ENCODE measurements at places on chromosomes 6 and 20.
A peak's percentile ranks its signal among the peaks of the same experiment; 100 is the strongest.

DNA sequence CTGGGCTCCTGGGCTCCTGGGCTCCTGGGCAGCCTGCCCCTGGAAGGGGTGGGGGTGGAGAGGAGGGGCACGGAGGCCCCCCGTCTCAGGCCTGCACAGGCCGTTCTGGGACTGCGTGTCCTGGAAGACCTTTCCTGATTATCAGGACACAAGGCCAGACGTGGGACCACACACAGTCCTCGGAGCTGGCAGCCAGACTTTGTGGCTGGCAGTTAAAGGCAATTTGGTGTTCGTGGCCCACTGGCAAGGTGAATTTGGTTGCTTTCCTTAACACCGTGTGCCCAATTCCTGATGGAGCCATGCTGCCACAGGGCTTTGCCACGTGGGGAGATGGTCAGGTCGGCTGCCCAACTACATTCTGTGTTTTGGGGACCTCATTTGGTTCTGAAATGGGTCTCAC, 113.5 kb downstream of the SMOC2 start:
- DNase-seq = no peak

DNA sequence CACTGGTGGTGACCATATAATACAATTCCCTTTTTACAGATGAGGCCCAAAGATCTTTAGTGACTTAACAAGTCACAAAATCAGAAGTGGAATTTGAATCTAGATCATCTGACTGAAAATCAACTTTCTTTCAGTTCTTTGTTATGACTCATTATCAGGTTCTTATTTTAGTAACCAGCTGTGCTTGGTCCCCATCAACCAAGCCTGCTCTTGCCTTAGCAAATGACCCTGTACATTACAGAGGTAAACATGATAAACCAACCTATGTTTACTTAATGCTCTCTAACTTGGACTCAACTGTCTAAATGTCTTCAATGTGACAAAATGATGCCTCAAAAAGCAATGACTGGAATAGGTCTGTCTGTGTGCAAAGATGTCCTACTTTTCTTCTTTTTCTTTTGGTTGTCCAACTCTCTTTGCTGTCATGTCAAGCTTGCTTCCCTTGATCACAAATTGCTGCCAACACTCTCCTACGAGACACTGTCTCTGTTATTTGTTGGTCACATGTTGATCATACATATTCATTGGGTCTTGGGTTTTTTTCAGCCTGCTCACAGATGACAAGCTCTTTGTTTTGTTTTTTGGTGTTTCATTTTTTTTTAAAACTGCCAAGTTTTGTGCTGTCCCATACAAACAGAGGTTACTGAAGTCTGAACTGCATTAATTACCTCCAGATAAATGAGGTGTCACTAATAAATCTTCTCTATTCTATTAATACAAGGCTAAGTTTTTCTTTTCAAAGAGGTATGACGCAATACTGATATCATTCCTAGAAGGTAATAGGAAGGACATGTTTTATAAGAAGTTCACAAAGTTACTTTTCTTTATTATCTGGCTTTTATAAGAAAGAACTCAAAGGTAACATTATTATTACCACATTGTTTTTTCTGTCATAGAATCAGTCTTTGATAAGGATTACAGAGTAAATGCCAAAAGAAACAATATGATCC, 62.2 kb upstream of the PLN start:
- DNase-seq = no peak

DNA sequence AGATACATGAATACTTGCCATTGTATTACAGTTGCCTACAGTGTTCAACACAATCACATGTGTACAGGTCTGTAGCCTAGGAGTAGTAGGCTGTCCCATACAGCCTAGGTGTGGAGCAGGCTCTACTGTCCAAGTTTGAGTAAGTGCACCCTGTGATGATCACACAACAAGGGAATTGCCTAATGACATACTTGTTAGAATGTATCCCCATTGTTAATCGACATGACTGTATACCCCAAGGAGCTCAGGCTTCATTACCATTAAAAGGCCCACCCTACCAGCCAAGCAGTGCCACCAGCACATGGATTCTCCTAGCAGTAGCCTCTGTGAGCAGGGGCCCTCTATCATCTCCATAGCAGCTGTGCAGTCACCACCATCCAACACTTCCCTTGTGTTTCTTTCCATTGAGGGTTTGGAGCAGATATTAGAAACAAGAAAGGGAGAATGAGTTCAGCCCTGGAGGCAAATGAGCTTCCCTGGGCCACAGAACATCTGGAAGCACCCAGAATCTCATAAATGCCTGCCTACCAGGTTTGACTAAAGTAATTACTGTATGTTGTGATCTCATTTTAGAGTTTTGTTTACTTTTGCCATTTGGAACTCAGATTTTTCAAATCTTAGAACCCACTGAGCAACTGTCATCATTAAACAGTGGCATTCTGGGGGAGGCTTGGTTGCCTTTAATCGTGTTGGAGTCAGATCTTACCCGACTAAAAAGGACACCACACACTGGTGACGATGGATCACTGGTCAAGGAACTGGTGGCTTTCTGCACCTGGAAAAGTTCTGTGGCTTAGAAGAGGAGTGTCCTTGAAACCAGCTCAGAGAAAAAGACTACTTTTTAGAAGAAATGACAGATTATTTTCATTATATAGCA, 104.9 kb downstream of the TULP4 start:
- no peak for DNase-seq

- DNase-seq = no peak
Measured at GRCh38 chr6:159493898-159494585, 199.0 kb downstream of the SOD2 start.

DNA sequence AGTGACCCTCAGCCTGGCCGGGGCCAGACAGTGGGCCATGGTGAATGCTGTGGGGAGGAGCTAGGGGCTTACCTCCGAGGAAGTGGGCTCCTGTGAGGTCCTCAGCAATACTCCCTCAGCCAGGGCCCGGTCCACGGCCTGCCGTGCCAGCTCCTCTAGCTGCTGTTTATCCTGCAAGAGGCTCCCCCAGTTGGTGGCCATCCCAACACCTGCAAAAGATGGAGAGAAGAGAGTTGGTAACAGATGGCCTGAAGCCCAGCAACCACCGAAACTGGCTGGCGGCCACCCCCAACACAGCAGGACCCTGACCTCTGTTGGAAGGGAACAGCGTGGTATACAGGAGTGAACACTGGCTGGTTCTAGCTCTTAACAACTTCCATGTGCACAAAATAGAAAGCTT, 4.0 kb downstream of the GSS start:
- DNase-seq = peak; percentile 48

DNA sequence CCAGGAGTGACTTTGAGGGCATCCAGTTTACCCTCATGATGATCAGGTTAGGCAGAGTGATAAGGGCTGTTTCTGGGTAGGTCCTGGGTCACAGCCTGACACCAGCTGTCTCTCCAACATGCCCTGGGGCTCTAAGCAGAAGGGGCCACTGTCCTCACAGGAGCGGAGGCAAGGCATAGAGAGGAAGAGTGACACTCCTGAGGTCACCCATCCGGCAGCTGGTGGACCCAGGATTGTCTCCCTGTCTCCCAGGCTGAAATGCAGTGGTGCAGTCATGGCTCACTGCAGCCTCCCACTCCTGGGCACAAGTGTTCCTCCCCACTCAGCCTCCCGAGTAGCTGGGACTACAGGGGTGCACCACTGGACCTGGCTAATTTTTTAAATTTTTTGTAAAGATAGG, 12.0 kb downstream of the DLGAP4 start:
- DNase-seq = peak; percentile 33

- DNase-seq = no peak
Measured at GRCh38 chr6:14786455-14786854, 459.4 kb upstream of the JARID2 start.

DNA sequence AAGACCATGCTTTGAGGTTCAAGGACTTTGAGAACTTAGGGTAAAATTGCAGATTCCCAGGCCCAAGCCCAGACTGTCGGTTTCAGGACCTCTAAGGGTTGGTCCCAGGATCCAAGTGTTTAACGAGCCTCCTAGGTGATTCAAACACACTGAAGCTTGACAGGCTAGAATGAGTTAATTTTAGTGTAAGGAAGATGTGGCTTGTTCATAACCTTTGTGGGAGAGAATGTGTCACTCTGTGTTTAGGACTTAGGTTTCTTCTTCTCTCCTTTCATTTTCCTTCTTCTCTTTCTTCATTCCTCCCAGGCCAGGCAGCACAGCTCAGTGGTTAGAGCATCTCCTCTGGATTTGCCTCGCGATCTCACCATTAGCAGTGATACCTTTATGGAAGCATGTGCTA, 104.8 kb upstream of the KCNG1 start:
- no peak for DNase-seq

GRCh38 chr6:20325641-20326421, 75.8 kb upstream of the E2F3 start:
- no peak for DNase-seq

GRCh38 chr6:48255094-48255493, 144.1 kb upstream of the PTCHD4 start:
- no peak for DNase-seq

Data from activated effector memory CD4-positive, alpha-beta T cell treated with anti-CD3 and anti-CD28 coated beads, Interleukin-2, amount 50 U/mL, for 16 hours (primary cell).